ENCODE measurements at places on chromosomes 2 and 18. TPM values are rescaled to one million over a fixed set of nuclear protein-coding genes. Genes with fewer than 3 reads are reported as not detected.
A peak's percentile ranks its signal among the peaks of the same experiment; 100 is the strongest.

Gene SERPINB7
- total RNA-seq = not detected

GRCh38 chr2:24541621-24542020, 50.6 kb downstream of the NCOA1 start:
- no peak for ATAC-seq

GRCh38 chr2:168422584-168422983, 33.5 kb upstream of the CERS6 start:
- ATAC-seq = peak; percentile 59

GRCh38 chr2:201118961-201119854, 3.2 kb downstream of the CFLAR start:
- ATAC-seq = no peak

GRCh38 chr2:81324046-81324445, 1019.5 kb upstream of the LRRTM1 start:
- no peak for ATAC-seq

- ATAC-seq = no peak
Measured at GRCh38 chr2:86806059-86806857, 15.5 kb upstream of the CD8A start.

DNA sequence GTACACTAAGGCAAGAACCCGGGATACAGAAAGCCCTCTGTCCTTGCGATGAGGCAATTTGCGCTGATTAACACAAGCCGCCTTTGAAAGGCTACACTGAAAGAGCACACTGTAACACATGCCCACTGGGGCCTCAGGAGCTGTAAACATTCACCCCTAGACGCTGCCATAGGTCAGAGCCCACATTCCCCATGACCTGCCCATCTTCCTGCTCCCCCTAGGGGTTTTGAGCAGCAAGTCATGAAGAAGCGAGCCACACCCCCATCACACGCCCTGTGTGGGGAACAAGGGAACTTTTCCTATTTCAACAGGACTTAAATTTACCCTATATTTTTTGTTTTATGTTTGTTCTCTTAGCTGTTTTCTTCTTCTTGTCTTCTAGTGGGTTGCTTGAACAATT, 47.8 kb upstream of the SLC4A10 start:
- no peak for ATAC-seq

DNA sequence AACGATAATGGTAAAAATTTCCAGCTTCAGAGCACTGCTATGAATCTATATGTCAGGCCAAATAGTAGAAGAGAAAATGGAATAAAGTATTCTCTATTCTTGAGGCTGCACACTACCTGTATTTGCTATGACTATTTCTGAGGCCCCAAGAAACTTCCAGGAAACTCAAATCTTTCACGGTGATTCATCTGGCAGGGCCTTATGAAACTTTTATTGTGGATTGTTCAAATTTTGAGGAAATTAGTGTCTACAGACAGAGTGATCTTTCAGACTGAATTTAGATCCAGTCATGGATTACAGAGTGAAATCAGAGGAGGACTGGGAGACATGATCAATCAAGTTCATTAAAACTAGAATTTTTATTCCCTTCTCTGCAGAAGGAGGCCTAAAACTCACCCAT, 4.1 kb upstream of the VSNL1 start:
- ATAC-seq = no peak

- no peak for ATAC-seq
Measured at GRCh38 chr2:158473719-158474392, 17.1 kb downstream of the PKP4 start.

DNA sequence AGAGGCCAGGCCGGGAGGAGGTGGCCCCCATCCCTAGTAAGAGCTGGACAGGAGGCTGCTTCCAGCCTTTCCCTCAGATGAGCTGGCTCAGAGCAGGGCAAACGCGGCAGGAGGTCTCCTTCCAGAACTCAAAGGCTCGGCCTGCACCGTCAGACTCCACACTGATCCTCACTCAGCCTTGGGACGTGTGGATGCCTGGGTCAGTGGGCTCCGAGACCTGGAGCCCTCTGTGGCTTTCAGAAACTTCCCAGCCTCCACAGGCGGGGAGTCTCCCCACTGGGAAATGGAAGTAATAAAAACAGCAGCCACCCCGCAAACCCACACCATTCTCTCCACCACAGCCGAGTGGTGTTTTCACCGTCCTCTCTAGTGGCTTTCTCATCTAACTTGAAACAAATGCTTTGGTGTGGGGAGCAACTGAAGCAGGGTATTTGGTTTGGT, 54.3 kb downstream of the INPP5D start:
- ATAC-seq = peak; percentile 28

Gene MYO3B
- 0.26 TPM for total RNA-seq

Gene TIMM21
- total RNA-seq = 70.9 TPM

Gene SLC4A3
- not detected for total RNA-seq

GRCh38 chr2:5070257-5070656, 621.9 kb upstream of the SOX11 start:
- ATAC-seq = no peak

GRCh38 chr2:228581731-228582130, 400.2 kb upstream of the SPHKAP start:
- no peak for ATAC-seq

Gene TMEM37
- not detected for total RNA-seq

DNA sequence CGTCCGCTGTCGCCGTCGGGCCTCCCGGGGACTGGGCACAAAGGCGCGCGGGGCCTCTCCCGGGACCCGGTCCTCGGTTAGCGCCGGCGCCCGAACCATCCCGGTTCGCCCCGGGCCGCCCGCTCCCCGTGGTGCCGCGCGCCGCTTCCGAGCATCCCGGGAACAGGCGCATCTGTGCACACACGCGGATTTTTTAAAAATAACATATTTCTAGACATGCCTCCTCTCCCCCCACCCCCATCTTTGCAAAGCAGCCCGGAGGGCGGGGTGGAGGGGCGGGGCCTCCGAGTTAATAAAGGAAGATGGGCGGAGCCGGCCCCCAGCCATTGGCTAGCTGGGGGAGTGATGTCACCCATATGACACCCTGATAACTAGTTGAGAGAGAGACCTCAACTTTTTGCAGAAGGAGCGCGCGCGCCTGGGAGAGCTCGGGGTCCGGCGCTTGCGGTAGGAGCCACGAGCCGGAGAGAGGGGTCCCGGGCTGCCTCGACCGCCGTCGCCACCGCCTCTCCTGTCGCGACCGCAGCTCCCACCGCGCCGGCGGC, at the start of gene SOX11:
TSS of gene SOX11 (plus strand) at position 400 of the 545 bp plus-strand sequence. CDS start 338 bp downstream, outside the sequence.
- no peak for ATAC-seq

- ATAC-seq = peak; percentile 65
Measured at GRCh38 chr2:12543978-12544558, 172.7 kb upstream of the TRIB2 start.

Gene ZSWIM2
- not detected for total RNA-seq

Gene LOXHD1
- not detected for total RNA-seq

DNA sequence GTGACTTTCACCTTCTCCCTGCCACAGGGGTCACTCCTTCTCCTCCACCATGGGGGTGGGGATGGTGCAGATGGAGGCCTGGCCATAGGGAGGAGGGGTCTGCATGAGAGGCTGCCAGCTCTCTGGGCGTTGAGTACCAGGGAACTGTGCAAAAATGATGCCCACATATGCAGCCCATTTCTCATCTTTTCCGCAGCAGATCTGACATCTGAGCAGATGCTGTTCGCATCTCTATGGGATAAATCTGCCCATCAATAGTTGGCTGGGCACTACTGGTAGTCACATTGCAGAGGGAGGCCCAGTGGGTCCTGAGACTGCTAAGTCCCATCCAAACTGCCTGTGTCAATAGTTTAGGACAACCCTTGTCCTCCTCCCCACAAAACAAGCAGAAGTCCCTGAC, 45.9 kb upstream of the LGALSL start:
- no peak for ATAC-seq

- no peak for ATAC-seq
Measured at GRCh38 chr2:219491278-219491963, 7.3 kb upstream of the GMPPA start.

Gene MDH1
- 226 TPM for total RNA-seq

Gene AFF3
- 0.42 TPM for total RNA-seq

GRCh38 chr2:208249296-208249695, 5.6 kb downstream of the IDH1 start:
- no peak for ATAC-seq

DNA sequence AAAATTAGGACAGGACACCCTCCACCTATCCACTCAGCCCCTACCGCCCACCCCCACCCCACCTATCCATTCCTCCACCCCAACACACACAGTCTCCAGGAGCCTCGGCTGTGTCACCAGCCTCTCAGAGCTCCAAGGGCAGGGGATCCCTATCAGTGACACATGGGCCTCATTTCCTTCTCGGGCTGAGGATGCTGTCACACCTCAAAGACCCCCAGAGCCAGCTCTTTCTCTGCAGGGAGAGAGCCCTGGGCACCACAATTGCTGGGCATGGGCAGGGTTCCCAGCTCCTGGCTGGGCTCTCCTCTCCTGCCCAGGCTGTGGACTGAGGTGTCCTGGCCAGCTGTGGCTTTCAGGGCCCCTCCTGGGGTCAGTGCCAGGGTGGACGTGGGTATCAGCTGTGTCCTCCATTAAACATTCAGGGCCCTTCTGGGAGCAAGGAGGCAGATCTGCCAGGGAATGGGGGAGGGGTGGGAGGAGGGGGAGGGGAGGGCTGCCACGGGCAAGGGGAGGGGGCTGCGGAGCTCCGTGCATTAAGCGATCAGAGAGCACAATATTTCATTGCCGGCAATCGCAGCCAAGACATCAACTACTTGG, 14.3 kb upstream of the ECEL1 start:
- no peak for ATAC-seq

GRCh38 chr2:107534926-107535325, 291.8 kb upstream of the RGPD4 start:
- ATAC-seq = no peak

GRCh38 chr2:109143214-109144187, 14.5 kb downstream of the SH3RF3 start:
- peak; percentile 97 for ATAC-seq

GRCh38 chr2:133004623-133005022, 334.6 kb upstream of the LYPD1 start:
- ATAC-seq = no peak

Gene CYP26B1
- total RNA-seq = not detected

DNA sequence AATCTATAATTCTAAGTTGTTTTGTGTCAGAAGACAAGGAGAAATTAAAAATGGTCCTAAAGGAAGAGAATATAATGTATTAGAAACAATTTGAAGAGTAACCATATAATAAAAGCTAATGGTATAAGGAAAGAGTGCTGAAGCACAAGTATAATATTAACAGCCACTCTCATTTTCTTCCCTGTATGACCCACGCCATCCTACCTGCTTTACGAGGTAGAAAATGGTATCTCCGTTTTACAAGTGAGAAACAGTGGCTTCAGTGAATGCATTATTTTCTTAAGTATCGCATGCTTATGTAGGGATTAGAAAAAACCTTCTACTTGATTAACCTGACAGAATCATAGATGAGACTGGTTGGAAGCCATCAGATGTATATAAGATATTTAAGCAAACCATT, 266.2 kb downstream of the CCDC102B start:
- no peak for ATAC-seq

- ATAC-seq = no peak
Measured at GRCh38 chr18:80198994-80199748, 48.1 kb downstream of the PARD6G start.

DNA sequence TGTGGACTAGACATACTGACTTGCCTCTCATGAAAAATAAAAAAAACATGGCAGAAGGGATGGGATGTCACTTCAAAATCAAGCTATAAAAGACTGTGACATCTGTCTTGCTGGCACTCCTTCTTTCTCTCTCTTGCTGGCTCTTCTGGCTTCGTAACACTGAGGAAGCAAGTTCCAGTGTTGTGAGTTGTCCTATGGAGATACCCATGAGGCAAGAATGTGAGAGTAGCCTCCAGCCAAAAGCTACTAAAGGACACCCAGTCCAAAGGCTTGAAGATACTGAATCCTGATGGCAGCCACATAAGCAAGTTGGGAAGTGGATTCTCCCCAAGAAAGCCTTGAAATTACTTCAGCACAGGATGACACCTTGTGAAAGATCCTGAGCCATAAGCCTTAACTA, 376.1 kb upstream of the TMEFF2 start:
- no peak for ATAC-seq

- ATAC-seq = no peak
Measured at GRCh38 chr18:78753240-78753639, 226.4 kb upstream of the SALL3 start.

Gene KIF5C
- total RNA-seq = 43.8 TPM

Gene ATP8B1
- total RNA-seq = not detected

DNA sequence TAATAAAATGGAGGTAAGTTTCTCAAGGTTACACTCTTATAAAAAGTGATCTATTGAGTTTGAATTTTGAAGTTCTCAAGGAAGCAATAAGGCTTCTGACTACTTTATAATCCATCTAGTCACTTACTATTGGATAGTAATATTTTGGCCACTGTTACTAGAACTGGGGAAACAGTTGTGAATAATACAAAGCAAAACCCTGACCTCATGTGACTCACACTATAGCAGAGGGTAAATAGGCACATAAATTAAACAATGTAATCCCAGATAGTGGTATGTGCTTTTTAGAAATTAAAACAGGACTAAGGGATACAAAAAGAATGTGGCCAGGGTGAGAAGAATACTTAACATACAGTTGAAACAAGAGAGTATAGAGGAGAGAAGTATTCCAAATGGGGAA, 78.6 kb downstream of the CALCRL start:
- no peak for ATAC-seq

Gene ANKRD30BL
- total RNA-seq = not detected

DNA sequence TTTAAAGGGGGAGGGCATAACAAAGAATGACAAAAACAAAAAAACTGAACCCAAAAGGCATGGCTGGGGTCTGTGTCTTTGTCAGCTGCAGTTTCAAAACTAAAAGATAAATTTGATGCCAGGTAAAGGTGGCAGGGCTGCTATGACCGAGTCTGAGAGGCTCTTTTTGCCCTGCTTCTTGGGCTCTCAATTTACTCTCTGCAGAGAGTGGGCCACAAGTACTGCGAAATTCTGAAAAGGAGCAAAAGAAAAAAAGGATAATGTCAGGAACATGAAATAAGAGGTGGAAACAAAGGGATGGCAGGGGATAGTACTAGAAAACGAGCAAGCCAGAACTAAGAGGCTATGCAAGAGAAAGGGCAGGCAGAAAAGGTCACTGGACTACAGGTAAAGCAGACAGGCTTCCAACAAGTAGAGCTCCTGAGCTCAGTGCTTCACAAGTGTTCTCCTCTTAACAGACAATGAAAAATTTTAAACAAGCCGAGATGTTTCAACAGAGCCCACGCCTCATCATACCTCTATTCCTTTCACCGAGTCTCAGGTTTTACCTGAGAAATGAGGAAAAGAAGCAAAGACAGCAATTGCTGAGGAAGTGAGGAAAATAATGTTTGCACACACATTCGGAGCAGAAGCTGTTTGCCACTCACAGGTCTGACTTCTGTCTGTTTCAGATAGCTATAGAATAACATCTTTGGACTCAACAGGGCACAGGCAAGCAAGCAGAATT, 7.3 kb downstream of the IRS1 start:
- ATAC-seq = no peak

- ATAC-seq = no peak
Measured at GRCh38 chr2:11933854-11934253, 187.4 kb downstream of the LPIN1 start.

Gene VWC2L
- not detected for total RNA-seq

GRCh38 chr2:19146867-19147266, 211.6 kb downstream of the OSR1 start:
- no peak for ATAC-seq
